ENCODE measurements at places on chromosomes 13 and 19.

GRCh38 chr13:113176280-113176679, 17.8 kb downstream of the PROZ start:
- DNase-seq, result peak; percentile 27

DNA sequence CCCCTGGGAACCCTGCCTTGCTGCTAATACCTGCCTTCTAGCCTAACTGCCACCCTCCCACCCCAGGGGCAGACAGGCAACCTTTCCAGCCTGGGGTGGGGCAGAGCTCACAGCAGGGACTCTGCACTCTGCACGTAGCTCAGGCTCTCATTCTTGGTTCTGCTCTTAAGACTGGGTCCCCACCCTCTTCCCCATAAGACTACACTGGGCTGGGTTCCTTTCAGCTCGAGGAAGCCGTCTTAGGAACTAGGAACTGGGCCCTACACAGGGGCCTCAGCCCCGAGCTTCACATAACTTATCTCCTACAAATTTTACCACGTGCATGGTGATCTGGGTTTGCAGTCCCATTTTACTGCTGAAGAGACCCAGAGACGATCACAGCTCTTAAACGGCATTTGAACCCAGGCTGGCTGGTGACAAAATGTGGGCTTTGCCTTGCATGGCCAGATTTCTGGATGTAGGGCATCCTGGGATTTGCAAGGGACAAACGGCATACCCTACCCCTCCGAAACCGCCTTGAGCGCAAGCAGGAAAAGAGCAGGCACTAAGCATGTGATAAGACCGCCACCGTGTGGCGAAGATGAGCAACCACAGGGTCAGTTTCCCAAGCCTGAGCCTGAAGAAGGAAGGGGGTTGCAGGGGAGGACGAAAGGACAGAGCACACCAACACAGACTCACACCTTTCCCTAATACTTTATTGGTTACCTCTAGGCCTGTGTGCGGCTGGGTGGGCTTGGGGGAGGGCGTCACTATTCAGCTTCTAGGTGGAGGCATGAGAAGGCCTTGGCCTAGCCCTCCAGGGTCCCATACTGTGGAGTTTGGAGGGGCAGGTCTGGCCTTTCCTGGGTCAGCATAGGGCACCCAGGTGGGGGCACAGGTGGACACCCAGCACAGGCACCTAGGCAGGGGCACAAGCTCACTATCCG, 5.1 kb downstream of the JUNB start:
- DNase-seq, result peak; percentile 63

GRCh38 chr13:40121722-40122121, 466.3 kb downstream of the COG6 start:
- DNase-seq, result no peak

GRCh38 chr13:100646030-100646673, 28.4 kb downstream of the TMTC4 start:
- no peak for DNase-seq

DNA sequence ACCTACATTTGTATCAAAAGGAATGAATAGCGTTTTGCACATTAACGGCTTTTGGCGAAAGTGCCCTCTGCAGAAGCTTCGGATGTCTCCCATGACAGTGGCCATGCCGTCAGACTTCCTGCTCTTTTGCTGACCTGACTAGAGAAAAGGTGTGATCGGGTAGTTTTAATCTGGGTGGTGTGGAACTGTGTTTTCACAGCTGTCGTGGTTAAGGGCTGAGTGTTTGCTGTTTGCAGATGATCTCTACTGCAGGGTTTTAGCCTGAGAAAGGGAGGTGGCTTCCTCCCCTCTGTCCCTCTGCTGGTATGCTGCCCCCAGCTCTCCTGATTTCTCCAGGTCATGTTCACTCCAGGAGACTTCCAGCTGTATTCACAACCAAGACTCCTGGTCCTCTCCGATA, 22.4 kb downstream of the ZNF71 start:
- DNase-seq, result no peak

- DNase-seq, result no peak
These were observed 689 bp downstream of the SPACA6 start for GRCh38 chr19:51693819-51694218.

All from T follicular helper cell (primary cell).